Stimulated activated CD4-positive, alpha-beta T cell treated with anti-CD3 and anti-CD28 coated beads, Interleukin-15, amount 100 ng/mL, for 48 hours (primary cell): ENCODE measurements at places on chromosomes 13 and 19.

DNA sequence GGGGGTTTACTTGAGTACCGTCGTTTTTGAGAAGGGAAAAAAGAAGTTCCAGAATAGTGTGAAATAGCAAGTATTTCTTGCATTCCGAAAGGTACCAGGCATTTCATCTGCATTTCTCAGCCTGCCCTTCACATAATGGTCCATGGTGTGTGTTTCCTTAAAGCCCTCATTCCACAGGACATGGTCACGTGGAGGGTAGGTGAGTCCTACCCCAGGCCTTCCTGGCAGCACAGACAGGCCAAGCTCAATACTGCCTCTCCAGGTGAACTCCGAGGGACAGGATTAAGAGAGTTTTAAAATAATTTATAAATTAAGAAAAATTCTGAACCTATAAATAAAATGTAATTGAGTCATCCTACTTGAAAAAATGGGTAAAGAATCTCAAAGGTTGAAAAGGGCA is 64.7 kb downstream of the TNFRSF19 start:
- DNase-seq: no peak

DNA sequence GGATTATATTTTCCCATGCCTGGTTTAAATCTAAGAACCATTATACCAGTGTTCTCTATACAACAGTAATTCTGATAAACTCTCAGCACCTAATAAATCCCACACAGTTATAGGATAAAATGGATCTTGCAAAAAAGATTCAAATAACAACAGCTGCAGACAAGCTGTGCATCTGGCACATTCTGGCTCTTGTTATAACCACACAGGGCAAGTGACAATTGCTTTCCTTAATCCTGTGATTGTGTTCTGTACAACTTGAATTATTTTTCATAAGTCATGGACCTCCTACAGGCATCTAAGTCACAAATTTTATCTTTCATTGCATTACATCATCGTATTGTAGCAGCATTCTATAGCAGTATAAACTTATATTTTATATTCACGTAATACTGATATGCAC is 948.3 kb downstream of the SLITRK1 start:
- DNase-seq: no peak

- no peak for DNase-seq
Measured at GRCh38 chr13:20371825-20372224, 139.7 kb upstream of the GJB6 start.

DNA sequence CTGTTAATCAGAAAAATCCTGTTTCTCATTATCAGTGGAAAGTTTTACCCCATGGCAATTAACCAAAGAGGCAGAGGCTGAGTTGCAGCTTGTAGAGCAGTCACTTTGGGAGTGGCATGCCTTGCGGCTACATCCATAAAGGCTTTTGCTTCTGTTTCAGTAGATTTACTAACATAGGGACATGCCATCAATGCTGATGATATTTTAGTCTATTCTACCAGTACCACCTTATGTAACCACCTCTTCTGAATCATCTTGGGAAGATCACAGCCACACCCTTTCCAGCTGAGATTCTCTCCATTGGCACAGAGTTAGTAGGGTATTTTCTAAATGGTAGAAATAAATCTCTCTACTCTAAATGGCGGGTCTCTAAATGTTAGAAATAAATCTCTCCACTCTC is 37.5 kb downstream of the POSTN start:
- no peak for DNase-seq

GRCh38 chr19:416416-416815 is 7.5 kb upstream of the C2CD4C start:
- DNase-seq: no peak

DNA sequence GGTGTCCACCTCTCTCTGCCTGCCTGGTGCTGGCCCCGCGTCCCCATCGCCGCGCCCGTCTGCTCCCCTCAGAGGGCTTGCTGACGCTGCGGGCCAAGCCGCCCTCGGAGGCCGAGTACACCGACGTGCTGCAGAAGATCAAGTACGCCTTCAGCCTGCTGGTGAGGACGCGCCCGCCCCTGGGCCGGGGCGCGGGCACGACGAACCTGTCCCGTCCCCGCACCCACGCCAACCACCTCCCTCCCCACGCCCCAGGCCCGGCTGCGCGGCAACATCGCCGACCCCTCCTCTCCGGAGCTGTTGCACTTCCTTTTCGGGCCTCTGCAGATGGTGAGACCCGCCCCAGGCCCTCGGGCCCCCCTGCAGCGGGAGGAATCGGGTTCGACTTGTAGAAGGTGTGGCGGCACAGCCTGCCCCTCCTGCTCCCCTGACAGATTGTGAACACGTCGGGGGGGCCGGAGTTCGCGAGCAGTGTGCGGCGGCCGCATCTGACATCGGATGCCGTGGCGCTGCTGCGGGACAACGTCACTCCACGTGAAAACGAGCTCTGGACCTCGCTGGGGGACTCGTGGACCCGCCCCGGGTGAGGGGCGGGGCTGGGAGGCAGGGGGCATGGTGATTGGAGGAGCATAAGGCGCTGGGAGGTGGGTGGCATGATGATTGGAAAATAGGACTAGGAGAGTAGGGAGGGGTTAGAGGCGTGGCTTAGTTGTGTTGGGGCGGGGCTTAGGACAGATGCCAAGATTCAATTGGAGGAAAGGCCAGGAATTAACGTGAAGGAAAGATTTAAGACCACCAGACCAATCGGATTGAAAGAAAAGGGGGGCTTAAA is 6.6 kb downstream of the EPS8L1 start:
- peak; percentile 47 for DNase-seq

GRCh38 chr19:36160821-36161596 is 8.8 kb upstream of the COX7A1 start:
- DNase-seq: no peak

DNA sequence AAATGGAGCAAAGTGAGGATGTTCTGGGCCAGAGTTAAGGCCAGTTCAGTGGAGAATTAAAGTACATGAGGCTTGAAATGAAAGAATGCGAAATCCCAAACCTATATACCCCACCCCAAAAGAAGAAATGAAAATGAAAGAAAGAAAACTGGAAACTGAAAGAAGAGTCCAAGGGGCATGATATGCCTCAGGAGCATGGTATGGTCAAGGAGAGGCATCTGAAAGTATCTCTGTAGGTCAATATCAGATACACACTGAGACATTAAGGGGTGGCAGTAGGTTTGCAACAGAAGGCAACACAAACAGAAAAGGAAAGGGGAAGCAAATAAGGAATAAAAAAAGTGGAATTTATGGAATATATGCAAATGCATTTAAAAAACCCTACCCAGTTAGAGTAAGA is 166.5 kb downstream of the COG6 start:
- no peak for DNase-seq

GRCh38 chr13:41563984-41564365 is 106.6 kb downstream of the RGCC start:
- DNase-seq: no peak

DNA sequence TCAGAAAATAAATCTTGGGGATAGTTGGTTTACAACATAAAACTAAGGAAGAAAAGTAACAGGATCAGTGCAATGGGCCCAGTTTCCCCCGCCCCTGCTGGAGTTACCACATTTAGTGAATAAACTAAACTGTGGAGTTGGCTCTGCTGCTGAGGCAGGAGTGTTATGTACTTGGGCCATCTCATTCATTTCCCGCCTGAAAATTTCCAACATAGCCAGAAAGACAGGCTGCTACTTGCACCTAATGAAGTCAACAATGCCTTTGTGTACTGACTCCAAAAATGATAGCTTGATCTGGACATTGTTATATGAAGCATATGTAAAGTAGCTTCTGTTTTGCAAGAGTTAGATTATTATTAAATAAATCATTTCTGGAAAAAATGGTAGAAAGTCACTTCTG is 7.9 kb upstream of the RNASEH2B start:
- DNase-seq: no peak

- DNase-seq: no peak
Measured at GRCh38 chr19:616062-616700, 17.2 kb downstream of the POLRMT start.

GRCh38 chr19:10191347-10191746 is 3.4 kb downstream of the DNMT1 start:
- no peak for DNase-seq

GRCh38 chr19:36101550-36102327 is 9.2 kb upstream of the OVOL3 start:
- no peak for DNase-seq

DNA sequence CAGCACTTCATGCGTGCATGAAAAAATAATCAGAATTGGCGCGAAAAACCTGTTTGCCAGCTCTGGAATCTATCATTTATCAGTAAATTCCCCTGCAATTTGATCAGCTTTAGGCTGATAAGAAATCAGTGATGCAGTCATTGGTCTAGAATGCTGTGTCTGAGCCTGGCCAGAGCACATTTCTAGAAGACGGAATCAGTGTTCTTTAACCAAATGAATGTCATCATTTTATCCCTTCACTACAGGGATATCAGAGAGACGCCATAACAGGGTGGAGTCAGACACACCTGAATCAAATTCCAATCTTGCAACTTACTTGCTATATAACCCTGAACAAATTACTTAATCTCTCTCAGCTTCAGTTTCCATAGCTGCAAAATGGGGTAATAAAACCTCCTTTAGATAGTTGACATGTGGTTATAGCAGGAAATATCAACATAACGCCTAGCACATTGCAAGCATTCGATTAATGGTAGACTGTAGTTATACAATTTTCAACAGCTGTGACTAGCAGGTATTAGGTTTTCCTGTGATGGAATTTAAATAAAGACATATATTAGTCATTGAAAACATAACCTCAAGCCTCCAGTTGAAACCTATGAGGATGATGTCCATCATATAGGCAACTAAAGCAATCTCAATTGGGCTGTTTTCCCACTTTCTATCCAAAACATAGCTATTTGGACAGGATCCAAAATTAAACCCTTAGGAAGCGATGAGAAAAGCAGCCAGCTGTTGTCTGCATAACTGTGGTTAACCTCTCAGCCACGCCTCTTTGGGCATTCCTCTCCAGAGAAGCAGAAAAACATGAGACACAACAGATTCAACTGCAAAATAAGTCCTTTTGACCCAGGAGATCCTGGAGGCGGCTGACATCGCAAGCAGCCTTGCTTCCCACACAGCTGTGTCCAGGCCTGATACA is 51.6 kb upstream of the UBL3 start:
- no peak for DNase-seq

DNA sequence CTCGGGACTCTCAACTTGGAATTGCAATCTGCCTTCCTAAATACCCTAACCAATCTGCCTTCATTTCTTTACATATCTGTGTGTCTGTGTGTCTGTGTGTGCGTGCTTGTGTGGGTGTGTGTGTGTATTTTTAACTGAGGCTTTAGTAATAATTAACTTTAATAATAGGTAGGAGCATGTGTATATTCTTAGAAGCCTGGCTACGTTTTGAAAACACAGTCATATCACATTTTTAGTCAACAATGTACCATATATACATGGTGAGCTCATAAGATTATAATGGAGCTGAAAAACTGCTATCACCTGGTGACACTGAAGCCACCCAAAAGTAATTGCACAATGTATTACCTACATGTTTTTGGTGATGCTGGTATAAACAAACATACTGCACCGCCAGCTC is 65.4 kb upstream of the ATXN8OS start:
- no peak for DNase-seq

GRCh38 chr13:97855570-97856303 is 97.7 kb upstream of the IPO5 start:
- no peak for DNase-seq

- no peak for DNase-seq
Measured at GRCh38 chr13:31890946-31891345, 140.6 kb upstream of the FRY start.

DNA sequence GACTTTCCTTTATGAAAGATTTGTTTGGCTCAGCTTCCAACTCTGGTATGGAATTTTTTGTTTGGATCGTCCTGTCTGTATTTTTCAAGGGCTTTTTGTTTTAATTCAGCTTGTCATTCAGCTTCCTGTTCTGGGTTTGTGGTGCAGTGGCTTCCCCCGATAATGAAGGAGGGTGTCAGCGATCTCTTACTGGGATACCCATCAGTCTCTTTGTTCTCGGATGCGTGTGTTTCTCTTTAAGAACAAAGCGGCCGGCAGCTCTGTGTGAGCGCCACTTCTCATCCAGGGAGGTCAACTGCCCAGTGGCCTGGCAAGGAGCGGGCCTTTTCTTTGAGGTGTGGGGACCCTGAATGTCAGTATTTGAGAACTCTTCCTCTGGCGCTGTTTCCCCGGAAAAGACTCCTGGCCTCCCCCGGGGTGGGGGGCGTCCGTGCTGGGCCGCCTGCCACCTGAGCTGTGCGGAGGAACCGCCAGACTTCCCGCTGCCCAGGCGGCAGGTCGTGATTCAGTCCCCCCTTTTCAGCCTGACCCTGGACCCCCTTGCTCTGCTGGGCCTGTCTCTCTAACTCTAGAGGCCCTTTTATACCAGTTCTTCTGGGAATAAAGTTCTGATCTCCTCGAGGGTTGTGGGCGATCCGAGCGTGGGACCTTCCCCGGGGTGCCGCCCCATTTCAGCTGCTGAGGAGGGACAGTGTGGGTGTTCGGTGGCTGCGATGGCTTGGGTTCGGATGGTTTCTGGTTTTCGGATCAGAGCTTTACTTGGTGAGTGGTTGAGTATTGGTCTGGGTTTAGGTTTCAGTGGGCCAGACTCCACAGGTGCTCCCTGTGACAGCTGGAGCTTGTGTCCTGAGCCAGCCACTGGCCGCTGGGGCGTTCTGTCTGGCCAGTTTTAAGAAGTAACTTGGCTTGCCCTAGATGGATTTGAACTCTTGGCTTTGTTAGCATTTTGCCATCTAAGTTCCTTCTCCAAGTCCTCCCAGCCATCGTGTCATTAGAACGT is 3.4 kb downstream of the SF3A2 start:
- DNase-seq: no peak

GRCh38 chr13:50149214-50149613 is 134.0 kb downstream of the KCNRG start:
- no peak for DNase-seq

DNA sequence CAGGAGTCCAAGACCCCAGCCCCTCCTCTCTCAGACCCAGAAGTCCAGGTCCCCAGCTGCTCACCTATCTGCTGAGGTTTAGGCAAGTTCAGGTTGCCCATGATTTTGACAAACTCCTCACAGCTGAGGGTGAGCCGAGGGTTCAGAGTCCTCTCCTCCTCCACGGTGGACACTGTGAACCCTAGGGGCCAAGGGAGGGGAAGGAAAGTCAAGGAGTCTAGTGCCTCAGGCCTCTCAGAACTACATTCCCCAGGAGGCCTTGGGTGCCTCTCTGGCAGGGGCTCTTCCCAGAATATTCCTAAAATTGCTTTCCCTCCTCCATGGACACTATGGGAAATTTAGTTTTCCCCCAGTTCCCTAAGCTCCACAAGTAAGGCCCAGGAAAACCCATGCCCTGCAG is 3.3 kb upstream of the PHLDB3 start:
- no peak for DNase-seq

- no peak for DNase-seq
Measured at GRCh38 chr13:99962242-99962641, 9.3 kb downstream of the ZIC5 start.
